B cell (primary cell): ENCODE measurements at places on chromosomes 5 and 9.

- H3K27me3 ChIP-seq: peaks cover 3% of the 10 kb centered on the region
- H3K27ac ChIP-seq: no peak overlapping the region
- no peak overlapping the region for H3K4me3 ChIP-seq
- H3K36me3 ChIP-seq: no peaks in the 10 kb centered on the region
These were observed 58.1 kb upstream of the SV2C start for GRCh38 chr5:76025069-76025468.

- no peaks in the 10 kb centered on the region for H3K27me3 ChIP-seq
- H3K36me3 ChIP-seq: no peaks in the 10 kb centered on the region
- H3K4me3 ChIP-seq: no peak overlapping the region
- H3K4me1 ChIP-seq: no peaks in the 10 kb centered on the region
These were observed 154.0 kb downstream of the WDR70 start for GRCh38 chr5:37532976-37533740.

DNA sequence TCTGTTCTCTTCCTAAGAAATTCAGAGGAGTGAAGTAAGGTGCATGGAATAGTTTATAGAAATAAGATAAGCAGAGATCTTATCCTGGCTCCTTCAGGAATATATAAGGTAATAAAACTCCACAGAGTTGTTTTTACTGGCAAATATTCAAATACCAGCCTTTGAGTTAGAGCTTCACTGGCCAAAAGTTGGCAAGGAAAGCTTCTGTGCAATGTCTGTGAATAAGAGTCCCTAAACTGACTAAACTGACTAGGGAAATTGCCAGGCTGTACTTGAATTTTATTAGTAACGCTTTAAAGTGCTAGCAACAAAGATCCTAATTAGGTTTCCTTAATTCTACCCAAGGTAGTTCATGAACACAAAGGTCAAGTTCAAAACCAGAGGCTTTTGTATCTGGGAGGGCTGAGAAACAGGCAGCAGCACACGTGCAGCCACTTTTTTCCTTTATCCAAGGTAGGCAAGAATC lies 131.1 kb upstream of the MPDZ start:
- no peaks in the 10 kb centered on the region for H3K4me1 ChIP-seq
- DNase-seq: no peak
- H3K4me3 ChIP-seq: no peak overlapping the region

DNA sequence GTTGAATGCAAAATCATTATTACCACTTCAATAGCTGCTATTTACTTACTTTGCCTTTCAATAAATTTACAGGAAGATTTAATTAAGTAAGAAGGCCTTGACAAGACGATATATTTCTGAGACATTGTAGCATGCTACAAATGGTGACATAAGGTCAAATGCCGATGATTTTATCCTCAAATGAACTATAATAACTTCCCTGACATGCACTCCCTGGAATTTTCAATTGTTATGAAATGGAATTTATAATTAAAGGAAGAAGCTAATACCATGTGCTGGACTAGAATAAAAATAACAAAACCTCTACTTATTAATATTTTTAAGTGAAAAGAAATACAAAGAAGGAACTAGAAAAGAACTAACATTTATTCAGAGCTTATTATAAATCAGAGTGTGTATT lies 30.2 kb upstream of the ITGA1 start:
- H3K4me3 ChIP-seq: no peak overlapping the region
- no peaks in the 10 kb centered on the region for H3K27me3 ChIP-seq
- H3K4me1 ChIP-seq: no peaks in the 10 kb centered on the region
- no peaks in the 10 kb centered on the region for H3K36me3 ChIP-seq

- H3K4me1 ChIP-seq: no peaks in the 10 kb centered on the region
- H3K27me3 ChIP-seq: no peaks in the 10 kb centered on the region
- H3K36me3 ChIP-seq: no peaks in the 10 kb centered on the region
- no peak overlapping the region for H3K4me3 ChIP-seq
These were observed 28.7 kb downstream of the DNAJC21 start for GRCh38 chr5:34957857-34958690.

DNA sequence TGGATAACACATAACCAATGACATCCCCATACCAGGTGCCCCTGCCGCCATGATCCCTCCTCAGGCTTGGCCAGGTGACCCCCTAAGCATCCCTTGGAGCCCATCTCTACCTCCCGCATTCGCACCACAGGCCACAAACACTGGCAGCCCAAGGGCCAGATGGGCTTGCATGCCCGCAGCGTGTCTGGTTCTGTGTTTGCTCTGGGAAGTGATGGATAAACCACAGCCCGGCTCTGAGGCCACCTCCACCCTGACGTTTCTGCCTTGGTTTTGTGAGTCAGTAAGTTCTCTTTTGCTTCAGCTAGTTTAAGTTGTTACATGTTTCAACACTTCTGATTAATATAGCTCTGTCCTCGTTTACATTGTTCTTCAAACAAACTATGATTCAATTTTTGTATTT lies 172.4 kb upstream of the PHYKPL start:
- H3K27me3 ChIP-seq: no peaks in the 10 kb centered on the region
- no peak overlapping the region for H3K27ac ChIP-seq
- H3K36me3 ChIP-seq: no peaks in the 10 kb centered on the region
- no peak for DNase-seq
- no peaks in the 10 kb centered on the region for H3K4me1 ChIP-seq

GRCh38 chr9:114691046-114691955 lies 9.3 kb upstream of the TEX48 start:
- peaks cover 5% of the 10 kb centered on the region for H3K27me3 ChIP-seq
- H3K4me1 ChIP-seq: no peaks in the 10 kb centered on the region
- no peak for DNase-seq
- no peak overlapping the region for H3K27ac ChIP-seq

DNA sequence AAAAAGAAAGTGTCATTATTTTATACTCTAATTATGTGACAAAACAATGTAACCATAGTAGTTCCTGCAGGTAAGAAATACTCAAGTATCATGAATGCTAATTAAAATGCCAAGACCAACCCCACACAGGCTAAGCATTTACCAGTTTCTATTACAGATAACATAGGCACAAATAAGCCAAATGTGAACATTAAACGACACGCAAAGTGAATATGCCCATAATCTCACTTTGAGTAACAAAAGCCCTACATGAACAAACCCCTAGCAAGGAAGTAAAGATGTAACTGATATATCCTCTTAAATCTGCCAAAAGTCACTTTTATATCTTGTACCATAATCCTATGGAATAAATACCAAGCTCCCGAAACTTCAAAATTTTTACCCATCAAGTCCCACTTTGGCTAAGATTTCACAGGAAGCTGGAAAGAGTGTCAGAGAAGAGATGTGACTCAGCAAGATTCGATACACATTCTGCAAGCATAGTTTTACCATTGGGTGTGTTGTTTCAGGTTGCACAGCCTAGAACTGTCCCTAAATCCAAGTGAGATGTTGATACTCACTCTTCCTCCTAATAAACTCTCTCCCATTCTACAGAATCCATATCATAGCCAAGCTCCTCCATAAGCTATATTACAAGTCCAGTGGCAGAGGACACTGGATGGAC lies 28.8 kb downstream of the TRPM6 start:
- no peaks in the 10 kb centered on the region for H3K27me3 ChIP-seq
- no peak overlapping the region for H3K27ac ChIP-seq
- no peak for DNase-seq
- no peak overlapping the region for H3K4me3 ChIP-seq
- no peaks in the 10 kb centered on the region for H3K4me1 ChIP-seq
- H3K36me3 ChIP-seq: no peaks in the 10 kb centered on the region

- H3K36me3 ChIP-seq: no peaks in the 10 kb centered on the region
- no peak for DNase-seq
- no peak overlapping the region for H3K4me3 ChIP-seq
- H3K27me3 ChIP-seq: no peaks in the 10 kb centered on the region
- H3K4me1 ChIP-seq: no peaks in the 10 kb centered on the region
These were observed 17.1 kb downstream of the SLC6A3 start for GRCh38 chr5:1428107-1428506.

- no peaks in the 10 kb centered on the region for H3K27me3 ChIP-seq
- H3K4me3 ChIP-seq: no peak overlapping the region
- no peaks in the 10 kb centered on the region for H3K4me1 ChIP-seq
- H3K36me3 ChIP-seq: no peaks in the 10 kb centered on the region
- no peak for DNase-seq
- no peak overlapping the region for H3K27ac ChIP-seq
These were observed 145.7 kb downstream of the EGFLAM start for GRCh38 chr5:38403877-38404635.

GRCh38 chr5:157059093-157059539 lies at the start of gene HAVCR1:
Gene HAVCR1 (minus strand): TSS chr5:157059116. CDS start chr5:157057943, 1,173 bp downstream.
- H3K4me1 ChIP-seq: no peaks in the 10 kb centered on the region
- no peaks in the 10 kb centered on the region for H3K27me3 ChIP-seq
- H3K4me3 ChIP-seq: no peak within 1 kb of the TSS
- DNase-seq: no peak
- no peaks in the 10 kb centered on the region for H3K36me3 ChIP-seq

- H3K27ac ChIP-seq: no peak overlapping the region
- H3K36me3 ChIP-seq: no peaks in the 10 kb centered on the region
- no peak for DNase-seq
These were observed 441.6 kb upstream of the DMAC1 start for GRCh38 chr9:8241201-8241600.

DNA sequence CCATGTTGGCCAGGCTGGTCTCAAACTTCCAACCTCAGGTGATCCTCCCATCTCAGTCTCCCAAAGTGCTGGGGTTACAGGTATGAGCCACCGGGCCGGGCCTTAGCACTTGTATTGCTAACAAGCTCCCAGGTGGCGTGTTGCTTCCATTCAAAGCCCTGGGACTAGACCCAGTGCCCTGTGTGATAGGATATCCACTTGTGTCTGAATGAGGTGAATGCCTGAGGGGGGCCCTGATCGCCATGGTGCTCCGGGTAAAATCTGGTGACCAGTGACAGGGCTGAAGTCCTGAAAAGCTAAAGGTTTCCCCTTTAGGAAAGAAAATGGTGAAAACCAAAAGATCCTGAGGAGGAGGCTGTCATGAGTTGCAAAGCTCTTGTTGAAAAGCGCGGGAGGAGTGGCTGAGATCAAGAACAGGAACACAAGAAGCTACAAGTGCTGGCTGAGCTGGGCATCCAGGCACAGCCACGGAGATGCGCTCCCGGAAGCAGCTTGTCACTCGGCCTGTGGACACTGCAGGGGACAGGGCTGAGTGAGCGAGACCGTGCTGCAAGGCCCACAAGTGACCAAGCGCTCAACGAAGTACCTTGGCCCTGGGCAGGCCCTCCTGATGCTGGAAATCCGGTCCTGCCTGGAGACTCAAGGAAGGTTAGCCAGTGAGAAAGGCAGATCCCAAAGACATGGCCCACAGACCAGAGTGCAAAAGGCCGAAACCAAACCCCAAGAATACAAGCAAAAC lies 39.8 kb upstream of the NXNL2 start:
- no peak overlapping the region for H3K4me3 ChIP-seq
- no peak overlapping the region for H3K27ac ChIP-seq
- DNase-seq: no peak
- no peaks in the 10 kb centered on the region for H3K36me3 ChIP-seq
- no peaks in the 10 kb centered on the region for H3K4me1 ChIP-seq

GRCh38 chr5:151597749-151598148 lies 6.6 kb upstream of the FAT2 start:
- H3K36me3 ChIP-seq: no peaks in the 10 kb centered on the region
- no peak for DNase-seq
- no peaks in the 10 kb centered on the region for H3K4me1 ChIP-seq
- no peak overlapping the region for H3K4me3 ChIP-seq
- no peak overlapping the region for H3K27ac ChIP-seq
- H3K27me3 ChIP-seq: no peaks in the 10 kb centered on the region
